ENCODE measurements at places on chromosomes 5 and 9.

- DNase-seq, result no peak
Measured at GRCh38 chr5:73116506-73116905, 3.9 kb upstream of the TMEM171 start.

DNA sequence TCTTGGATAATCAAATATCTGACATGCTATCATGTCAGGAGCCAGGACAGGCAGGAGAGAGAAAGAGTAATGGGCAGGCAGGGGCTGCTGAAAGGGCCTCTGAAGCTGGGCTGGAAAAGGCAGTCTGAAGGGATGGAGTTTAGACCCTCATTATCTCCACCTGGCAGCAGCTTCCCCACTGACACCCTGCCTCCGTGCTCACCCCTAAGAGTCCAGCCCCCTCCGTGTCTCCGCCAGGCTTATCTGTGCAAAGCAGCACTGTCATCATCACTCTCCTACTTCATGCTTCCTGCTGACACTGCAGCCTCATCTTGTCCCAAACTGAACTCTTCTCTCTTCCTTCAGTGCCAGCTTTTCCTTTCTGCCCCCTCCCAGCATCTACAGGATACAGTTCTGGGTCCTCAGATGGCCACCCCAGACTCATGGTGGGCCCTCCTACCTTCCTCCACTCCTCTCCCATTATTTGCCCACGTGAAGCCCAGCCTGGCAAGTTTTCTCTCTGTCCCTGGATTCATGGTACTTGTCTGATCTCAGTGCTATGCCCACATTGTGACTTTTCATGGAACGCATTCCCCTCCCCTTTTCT, 70.9 kb upstream of the KLF9 start:
- DNase-seq, result no peak

- DNase-seq, result peak; percentile 40
Measured at GRCh38 chr5:138177941-138178515, 402 bp downstream of the BRD8 start.

DNA sequence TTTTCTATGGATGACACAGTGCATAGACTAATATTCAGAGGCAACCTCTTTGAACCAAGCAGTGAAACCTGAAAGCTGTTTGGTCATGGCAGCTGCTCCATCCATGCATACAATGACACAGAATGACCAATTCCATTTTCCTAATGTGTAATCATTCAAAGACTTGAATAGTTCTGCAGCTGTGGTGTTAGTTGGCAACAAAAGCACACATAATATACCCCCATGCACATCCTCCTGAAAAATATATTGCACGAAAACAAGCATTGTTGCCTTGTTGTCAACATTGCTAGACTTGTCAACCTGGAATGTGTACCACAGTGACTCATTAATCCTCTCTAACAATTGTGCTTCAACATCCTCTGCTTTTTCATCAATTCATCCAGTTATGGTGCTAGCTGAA, 71.0 kb upstream of the SEMA6A start:
- DNase-seq, result no peak

DNA sequence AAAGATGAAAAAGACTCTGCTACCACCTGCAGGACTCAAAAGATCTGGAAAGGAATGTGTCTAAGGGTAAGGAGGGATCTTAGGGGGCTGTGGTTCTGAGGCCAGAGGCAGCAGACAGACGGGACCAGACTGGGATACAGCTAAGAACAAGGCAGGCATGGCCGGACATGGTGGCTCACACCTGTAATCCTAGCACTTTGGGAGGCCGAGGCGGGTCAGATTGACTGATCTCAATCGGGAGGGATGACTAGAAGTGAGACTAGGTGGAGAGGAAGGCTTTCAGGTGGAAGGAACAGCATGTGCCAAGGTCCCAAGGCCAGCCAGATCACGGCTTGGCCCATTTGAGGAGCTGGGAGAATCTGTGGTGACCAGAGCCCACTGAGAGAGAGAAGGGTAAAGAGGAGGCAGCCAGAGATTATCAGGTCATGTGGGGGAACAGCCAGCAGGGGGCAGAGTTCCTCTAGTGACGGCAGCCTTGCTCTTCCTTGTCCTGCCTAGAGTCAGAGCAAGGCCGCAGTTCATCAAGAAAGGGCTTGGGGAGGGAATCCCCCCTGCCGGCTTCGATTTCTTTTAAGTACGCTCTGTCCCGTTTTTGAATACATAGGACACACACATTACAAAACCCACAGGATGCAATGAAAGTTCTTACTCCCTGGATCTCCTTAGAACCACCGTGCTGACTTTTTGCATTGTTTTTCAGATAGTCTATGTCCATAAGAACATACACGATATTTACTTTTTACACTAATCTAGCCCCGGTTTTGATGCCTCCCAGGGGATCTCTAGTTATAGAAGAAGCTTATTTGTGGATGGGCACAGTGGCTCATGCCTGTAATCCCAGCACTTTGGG, 2.6 kb upstream of the OLFML2A start:
- peak; percentile 89 for DNase-seq

- peak; percentile 36 for DNase-seq
Measured at GRCh38 chr9:101705135-101705661, 33.2 kb downstream of the GRIN3A start.

GRCh38 chr9:92607773-92608172, 62.2 kb downstream of the IPPK start:
- no peak for DNase-seq

GRCh38 chr9:133204993-133205336, 4.1 kb downstream of the OBP2B start:
- no peak for DNase-seq
